Naive thymus-derived CD4-positive, alpha-beta T cell (primary cell): ENCODE measurements at places on chromosomes 12 and 14. TPM values are rescaled to one million over a fixed set of nuclear protein-coding genes. Genes with fewer than 3 reads are reported as not detected.

CLEC2D gene
- total RNA-seq: 182 TPM

GAS2L3 gene
- 4.9 TPM for total RNA-seq

- H3K36me3 ChIP-seq: no peaks in the 10 kb centered on the region
- H3K27me3 ChIP-seq: no peaks in the 10 kb centered on the region
- no peak for DNase-seq
- no peak overlapping the region for H3K27ac ChIP-seq
- no peaks in the 10 kb centered on the region for H3K4me1 ChIP-seq
Observed at GRCh38 chr14:68586896-68587751, 205.7 kb downstream of the ZFP36L1 start.

GON7 gene
- 17.4 TPM in 2 replicates for total RNA-seq

DNA sequence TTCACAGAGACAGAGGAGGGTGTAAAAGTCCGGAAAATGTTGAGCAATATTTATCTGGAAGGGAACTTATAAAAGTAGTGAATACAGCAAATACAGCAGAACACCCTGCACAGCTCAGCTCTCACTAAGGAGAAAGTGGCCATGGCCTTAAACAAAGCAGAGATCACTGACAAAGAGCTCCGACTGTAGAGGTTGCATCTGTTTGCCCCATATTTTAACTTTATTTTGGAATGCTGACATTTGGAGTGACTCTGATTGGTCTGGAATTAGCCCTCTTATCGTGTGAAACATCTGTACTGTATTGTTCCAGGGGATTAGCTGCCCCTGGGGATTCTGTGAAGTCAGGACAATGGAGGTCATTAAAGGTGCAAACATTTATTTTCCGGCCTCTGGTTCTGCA lies 1275.7 kb upstream of the FLRT2 start:
- peaks cover 3% of the 10 kb centered on the region for H3K27me3 ChIP-seq
- no peaks in the 10 kb centered on the region for H3K4me1 ChIP-seq
- no peak overlapping the region for H3K4me3 ChIP-seq
- DNase-seq: no peak
- no peaks in the 10 kb centered on the region for H3K36me3 ChIP-seq

DNA sequence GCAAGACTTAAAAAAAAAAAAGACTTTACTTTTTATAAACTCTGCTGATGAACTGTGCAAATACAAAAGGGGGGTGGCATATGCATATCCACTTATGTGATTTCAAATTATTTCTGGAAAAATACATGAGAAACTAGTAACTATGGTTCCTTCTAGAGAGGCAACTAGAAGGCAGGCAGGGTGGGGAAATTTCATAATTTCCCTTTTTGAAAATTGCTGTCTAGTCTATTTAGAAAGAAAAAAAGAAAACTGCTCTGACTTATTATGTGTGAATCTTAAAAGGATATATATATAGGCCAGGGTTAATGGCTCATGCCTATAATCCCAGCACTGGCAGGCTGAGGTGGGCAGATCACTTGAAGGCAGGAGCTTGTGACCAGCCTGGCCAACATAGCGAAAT lies 42.3 kb downstream of the ANAPC7 start:
- H3K4me3 ChIP-seq: no peak overlapping the region
- DNase-seq: no peak
- H3K27me3 ChIP-seq: no peaks in the 10 kb centered on the region
- H3K27ac ChIP-seq: no peak overlapping the region

DNA sequence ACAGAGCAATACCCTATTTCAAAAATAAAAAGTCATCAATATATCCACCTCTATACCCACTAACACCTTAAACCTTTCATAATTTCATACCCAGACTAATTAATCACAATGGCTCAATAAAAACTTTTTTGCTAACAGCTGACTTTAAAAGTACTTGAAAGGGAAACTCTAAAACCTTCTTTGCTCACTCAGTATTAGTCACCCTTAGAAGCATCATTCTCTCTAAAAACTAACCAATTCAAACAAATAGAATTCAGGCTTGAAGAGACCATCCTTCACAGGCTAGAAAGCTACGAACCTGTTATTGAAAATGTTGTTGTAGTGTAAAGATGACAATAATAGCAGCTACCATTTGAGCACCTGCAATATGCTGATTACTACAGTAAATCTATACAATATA lies 37.2 kb downstream of the HECTD1 start:
- DNase-seq: no peak
- no peaks in the 10 kb centered on the region for H3K4me1 ChIP-seq
- H3K27ac ChIP-seq: no peak overlapping the region
- peaks cover 27% of the 10 kb centered on the region for H3K36me3 ChIP-seq
